Skin of body (tissue), 3 donors: ENCODE measurements at places on chromosomes 2 and 18. TPM values are rescaled to one million over a fixed set of nuclear protein-coding genes. Genes with fewer than 3 reads are reported as not detected.

GRCh38 chr2:5915881-5916310, 223.7 kb downstream of the SOX11 start:
- DNase-seq: no peak

DNA sequence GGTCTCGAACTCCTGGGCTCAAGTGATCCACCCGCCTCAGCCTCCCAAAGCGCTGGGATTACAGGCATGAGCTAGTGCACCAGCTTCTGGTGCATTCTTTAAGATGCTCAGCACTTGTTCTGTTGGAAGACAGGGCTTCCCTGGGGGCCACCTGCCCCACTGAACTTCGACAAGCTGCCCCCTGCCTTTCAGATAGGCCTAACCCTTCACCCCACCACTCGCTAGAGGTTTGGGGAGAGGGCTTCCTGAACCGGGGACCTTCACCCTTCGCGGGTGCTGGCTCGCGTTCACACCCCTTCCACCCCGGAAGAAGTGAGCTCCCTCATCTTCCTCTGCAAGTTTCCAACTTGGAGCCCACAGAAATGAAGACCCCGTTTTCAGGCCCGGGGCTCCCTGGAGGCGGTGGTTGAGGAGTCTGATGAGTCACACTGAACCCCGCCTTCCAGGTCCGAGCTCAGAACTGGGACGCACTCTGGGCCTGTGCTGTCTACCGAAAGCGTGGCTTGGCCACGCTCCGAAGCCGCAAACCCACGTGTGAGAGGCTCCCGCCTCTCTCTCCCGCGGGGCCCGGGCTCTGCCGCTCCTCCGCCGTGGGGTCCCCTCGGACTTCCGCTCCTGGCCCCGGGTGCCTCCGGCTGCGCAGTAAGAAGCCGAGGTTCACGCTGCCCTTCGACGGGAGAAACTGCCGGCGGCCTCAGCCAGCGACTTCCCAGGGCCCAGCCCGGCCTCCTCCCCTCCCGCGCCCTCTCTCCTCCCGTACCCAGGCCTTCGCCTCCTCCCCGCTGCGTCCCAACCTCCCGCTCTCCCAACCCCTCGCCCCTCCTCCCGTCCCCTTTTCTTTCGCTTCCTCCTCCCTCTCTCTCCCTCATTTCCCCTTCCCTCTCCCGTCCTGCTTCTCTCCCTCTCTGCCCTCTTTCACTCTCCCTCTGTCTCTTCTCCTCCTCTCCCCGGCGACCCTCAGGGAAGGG, 47.5 kb upstream of the SP3 start:
- DNase-seq: peak; percentile 66

The DNAH7 gene
- 2.0 TPM for total RNA-seq

DNA sequence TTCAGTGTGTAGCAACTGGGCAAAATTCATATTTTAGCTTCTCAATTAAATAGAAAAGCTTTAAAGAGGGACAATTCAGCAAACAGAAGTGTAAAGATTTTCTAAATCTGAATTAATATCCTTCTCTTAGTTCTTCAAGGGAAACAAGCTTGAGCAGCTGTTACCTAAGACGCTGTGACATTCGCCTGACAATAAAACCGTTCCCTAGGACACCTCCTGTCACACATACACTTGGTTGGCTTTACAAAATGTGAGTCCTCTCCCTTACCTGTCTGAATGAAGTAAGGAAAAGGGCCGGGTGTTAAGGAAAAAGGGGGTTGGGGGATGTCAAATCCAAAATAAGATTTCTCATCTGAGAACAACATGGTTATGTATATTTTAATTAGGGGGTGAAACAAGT, 2.1 kb downstream of the SERTAD2 start:
- no peak for DNase-seq

The AFF3 gene
- 8.1 TPM for total RNA-seq

DNA sequence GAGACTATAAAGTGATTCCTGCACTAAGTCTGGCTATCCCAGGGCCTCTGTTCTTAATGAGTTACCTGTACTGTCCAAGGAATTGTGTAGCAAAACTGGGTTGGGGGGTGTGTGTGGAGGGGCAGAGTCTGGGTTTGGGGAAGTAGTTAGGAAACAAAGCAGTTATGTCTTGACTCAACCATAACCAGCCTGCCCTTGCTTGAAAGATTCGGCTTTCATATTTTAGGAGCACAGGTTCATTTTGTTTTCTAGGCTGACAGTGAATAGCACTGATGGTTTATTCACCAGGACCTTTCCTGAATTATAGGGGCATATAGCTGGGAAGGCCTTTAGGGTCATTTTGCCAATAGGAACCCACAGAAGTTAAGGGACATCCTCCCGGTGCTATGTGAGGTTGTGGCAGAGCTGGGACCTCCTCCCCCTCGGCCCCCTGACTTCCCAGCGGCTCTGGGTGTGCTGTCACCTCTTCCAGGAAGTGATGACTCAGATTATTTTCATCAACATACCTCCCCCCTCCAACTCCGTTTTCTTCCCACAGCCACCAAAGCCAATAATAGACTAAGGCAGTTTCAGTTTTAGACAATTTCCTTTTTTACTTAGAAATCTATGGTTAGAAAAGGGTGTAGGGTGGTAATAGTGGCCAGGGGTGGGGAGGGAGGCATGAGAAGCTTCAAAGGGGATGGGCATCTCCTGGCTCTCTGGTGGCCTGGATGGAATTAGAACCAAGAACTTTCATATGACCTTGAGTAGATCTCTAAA, 44.8 kb downstream of the SETBP1 start:
- no peak for DNase-seq

- no peak for DNase-seq
Observed at GRCh38 chr2:218658671-218659257, 659 bp downstream of the ZNF142 start.
